ENCODE measurements at places on chromosomes 1 and 21.

GRCh38 chr1:164977561-164977960 is 379.0 kb downstream of the LMX1A start:
- DNase-seq, result no peak

- no peak for DNase-seq
Observed at GRCh38 chr1:32151319-32151787, 28.1 kb upstream of the TXLNA start.

DNA sequence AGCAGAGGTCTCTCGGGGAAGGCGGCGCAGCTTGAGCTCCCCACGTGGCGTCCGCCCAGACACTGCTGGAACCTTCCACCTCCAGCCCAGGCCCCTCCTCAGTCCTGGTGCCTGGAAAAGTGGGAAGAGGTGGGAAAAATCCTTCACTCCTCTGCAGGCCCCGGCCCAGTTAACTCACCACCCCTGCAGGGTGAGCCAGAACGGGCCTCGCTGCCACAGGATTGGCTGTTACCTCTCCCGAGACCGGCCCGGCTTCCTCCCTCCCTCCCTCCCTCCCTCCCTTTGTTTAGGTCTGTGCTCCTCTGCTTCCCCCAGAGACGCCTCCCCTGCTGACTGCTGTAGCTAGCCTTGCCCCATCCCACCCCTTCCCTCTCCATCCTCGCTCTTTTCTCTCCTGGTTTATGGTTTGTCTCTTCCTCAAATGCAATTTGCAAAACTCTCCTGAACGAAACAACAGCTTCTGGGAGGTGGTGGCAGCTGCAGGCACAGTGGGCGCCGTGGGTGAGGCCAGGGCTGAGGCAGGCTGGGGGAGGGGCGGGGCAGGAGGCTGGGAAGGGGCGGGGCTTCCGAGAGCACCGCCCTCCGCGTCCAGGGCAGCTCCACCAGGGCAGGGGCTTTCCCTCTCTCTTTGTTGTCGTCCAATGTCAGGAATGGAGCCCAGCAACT is 6.5 kb downstream of the CAPN9 start:
- no peak for DNase-seq

GRCh38 chr1:203720242-203720641 is 44.7 kb upstream of the LAX1 start:
- no peak for DNase-seq

- no peak for DNase-seq
Observed at GRCh38 chr1:53294567-53294966, 33.3 kb downstream of the LRP8 start.

DNA sequence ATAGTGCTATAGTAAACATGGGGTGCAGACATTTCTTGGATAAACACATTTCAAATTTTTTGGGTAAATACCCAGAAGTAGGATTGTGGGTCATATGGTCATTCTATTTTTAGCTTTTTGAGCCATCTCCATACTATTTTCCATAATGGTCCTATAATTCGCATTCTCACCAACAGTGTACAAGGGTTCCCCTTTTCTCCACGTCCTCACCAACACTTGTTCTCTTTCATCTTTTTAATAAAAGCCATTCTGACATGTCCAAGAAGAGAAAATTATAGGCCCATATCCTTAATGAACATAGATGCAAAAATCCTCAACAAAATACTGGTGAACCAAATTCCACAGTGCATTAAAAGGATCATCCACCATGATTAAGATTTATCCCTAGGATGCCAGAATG is 8.9 kb downstream of the STUM start:
- DNase-seq, result no peak

DNA sequence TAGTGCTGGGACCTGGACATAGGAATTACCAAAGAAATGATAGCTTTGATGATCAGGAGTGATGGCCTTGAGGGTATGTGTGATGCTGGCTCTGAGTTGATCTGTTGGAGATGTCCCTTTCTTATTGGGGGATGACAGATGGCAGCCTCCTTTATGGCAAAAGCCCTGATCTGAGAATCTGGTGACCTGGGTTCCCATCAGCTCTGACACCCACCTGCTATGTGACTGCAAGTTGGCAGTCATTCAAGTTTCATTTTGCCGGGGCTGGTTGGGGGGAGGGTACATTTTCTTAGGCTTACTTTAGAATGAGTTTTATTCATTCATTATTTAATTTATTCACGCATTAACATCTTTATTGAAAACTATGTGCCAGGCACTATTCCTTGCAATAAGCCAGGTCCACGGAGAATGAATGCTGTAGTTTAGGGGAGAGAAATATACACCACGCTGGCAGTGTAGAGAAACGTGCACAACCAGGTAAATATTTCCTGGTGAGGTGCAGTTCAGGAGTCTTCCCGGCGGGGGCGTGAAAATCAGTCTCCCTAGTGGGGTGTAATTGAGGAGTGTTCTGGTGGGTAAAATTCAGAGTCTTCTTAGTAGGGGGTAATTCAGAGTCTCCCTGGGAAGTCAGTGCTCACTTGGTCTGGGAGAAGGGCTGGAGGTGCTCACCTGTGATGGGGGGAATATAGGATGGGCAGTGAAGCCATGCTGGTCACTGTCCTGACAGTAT is 401.3 kb downstream of the CAMTA1 start:
- no peak for DNase-seq

DNA sequence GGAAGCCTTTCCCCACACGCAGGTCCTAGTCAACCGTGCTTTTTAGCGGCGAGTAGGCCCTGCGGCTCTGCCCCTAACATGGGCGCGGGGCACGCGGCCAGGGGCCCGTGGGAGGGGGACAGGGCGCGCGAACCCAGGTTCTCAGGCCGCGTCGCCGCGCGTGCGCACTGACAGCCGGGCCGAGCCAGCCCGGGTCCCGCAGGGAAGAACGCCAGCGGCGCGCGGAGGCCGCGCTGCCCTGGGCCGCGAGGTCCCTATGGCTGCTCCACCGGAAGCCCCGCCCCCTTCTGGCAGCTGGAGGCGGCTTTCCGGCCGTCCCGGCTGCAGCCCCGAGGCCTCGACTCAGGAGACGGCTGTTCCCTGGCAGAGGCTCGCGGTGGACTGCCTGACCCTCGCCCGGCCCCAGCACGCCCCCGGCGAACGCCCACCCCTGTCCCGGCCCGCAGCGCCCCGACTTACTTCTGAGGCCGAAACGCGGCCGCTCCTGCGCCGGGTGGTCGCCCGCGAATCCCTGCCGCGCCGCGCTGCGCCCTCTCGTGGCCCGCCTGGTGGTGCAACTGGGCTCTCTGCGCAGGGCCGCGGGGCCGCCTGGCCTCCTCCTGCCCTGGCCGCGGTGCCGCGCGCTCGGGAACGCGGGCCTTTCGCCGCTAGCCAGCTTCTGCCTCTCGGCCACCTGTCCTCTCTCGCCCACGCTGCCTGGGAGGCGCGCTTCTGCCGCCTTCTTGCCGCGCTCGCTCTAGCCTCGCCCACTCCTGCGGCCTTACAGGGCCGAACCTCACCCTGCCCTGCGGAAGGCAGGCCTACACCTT is 16.6 kb upstream of the RIPPLY3 start:
- DNase-seq, result peak; percentile 70

- no peak for DNase-seq
Observed at GRCh38 chr1:164054331-164054730, 504.7 kb upstream of the PBX1 start.

- DNase-seq, result no peak
Observed at GRCh38 chr1:234922987-234923386, 205.7 kb downstream of the TOMM20 start.

All from effector memory CD4-positive, alpha-beta T cell (primary cell).